GOT3 (cell line): ENCODE measurements at places on chromosomes 13 and 19.

- no peak for DNase-seq
These were observed 12.5 kb downstream of the IL12RB1 start for GRCh38 chr19:18074192-18074591.

DNA sequence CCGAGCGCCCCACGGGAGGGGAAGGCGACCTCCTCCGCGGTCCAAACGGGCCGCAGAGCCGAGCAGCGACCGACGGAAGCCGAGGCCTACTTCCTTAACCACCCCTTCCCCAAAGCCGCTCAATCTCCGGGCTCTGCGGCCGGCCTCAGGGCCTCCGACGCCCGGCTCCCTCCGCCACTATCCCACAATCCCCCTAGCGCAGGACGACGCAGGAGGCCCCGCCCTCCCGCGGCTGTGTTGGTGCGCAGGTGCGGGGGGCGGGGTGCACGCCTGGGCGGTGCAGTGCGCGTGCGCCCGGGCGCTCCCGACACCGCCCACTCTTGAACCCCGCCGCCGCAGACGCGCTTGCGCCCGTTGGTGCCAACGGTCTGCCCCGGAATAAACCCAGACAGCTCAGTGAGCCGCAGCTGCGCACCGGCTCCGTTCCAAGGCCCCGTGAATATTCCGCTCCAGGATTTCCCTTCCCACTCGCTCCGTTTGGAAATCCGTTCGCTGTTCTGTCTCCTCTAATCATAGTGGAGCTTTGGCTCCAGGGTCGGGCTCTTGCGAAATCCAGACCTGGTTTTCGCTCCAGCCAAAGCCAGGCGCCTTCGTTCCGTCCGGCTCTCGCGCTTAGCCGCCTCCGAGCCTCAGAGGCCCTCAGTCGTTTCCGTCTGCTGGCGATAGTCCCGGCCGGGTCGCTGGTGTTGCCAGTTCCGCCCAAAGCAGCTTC is at the start of gene PPP6R1:
Gene PPP6R1, minus strand, starts transcription at position 190 of the 712 bp plus-strand sequence. CDS start 11,914 bp downstream, outside the sequence.
- DNase-seq = peak; percentile 97

DNA sequence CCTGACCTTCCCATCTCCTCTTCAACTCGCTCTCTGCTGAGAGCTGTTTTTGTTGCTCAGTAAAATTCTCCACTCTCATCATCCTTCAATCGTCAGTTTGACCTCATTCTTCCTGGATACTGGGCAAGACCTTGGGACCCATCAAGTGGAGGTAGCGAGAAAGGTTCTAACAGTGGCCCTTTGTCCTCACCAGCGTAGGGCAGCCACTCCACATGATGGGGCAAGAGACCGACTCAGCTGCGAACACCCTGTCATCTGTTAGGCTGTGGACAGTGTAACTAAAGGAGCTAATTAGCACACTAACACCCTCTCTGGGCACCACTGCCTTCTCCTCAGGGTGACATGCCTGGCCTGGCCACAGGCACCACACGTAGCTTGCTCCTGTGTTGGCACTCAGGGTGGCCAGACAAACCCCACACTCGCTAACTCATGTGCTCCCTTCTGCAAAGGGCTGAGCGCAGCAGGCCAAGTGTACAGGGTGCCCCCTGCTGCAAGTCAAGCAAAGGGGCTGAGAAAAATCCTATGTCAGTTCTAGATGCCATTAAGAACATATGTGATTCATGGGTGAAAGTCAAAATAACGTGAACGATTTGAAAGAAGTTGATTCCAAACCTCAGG is 1216.0 kb downstream of the SLITRK5 start:
- DNase-seq = no peak

GRCh38 chr19:56309511-56310185 is 5.0 kb downstream of the ZSCAN5A start:
- DNase-seq = peak; percentile 10

GRCh38 chr13:94928127-94928775 is 215.9 kb upstream of the SOX21 start:
- no peak for DNase-seq

GRCh38 chr13:66089711-66090110 is 1140.4 kb downstream of the PCDH9 start:
- no peak for DNase-seq

- no peak for DNase-seq
These were observed 93.4 kb downstream of the COL4A1 start for GRCh38 chr13:110213461-110214074.

DNA sequence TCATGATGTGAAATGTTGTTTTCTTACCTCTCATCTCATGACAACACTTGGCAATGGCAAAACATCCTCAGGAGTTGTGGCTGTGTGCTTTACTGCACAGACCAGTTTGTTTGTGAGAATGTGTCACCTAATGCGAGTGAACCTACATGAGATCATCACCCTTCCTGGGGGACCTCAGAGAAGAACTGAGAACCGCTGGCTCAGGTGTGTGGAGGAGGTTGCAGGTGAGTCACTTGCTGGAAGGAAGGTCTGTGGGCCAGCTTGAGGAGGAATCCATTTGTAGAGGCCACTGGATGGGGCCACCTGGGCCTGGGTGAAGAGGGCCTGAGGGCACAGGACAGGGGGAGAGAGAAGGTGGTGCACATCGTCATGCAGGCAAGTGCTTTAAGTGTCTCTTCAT is 3.0 kb upstream of the CEACAM1 start:
- DNase-seq = no peak

DNA sequence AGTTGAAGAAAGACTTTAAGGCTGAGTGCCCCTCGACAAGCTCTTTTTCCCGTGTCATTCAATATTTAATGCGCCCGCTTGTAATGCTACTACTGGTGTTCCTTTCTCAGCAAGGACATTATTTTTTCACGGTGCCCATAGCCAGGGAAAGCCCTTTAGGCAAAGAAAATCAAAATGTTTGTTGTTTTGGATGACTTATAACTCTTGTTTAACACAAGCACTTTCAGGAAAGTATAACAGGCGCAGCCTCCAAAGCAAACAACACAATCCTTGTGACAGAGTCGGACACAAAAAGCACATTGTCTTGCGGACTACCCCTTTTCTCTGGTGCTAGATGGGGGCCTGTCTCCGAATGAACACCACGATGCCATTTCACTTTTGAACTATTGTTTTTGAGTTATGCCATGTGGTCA is 12.4 kb downstream of the ZIC5 start:
- no peak for DNase-seq

- no peak for DNase-seq
These were observed 11.0 kb downstream of the PRKCG start for GRCh38 chr19:53892981-53893325.

- DNase-seq = no peak
These were observed 9.8 kb upstream of the CNMD start for GRCh38 chr13:52749419-52749818.

GRCh38 chr19:36417752-36418286 is 625 bp downstream of the ZFP82 start:
- no peak for DNase-seq

DNA sequence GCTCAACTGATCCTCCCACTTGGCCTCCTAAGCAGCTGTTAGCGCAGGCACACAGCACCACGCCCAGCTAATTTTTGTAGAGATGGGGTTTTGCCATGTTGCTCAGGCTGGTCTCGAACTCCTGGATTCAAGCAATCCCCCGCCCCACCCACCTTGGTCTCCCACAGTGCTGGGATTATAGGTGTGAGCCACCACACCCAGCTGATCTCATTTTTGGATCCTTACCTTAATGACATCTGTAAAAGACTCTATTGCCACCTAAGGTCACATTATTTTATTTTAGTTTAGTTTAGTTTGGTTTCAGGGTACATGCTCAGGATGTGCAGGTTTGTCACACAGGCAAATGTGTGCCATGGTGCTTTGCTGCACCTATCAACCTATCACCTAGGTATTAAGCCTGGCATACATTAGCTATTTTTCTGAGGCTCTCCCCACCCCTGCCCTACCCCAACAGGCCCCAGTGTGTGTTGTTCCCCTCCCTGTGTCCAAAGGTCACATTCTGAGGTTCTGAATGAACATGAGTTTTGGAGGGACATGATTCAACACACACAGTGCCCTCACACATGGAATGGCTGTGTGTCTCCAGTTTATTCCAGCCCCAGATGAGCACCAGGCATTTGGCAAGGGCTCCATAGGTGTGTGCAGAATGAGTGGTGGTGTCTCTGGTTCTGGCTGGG is 1.3 kb downstream of the OR10H5 start:
- no peak for DNase-seq

- no peak for DNase-seq
These were observed 10.6 kb downstream of the TFDP1 start for GRCh38 chr13:113595131-113595530.
